BE2C (cell line): ENCODE measurements at places on chromosomes 11 and 22.

GRCh38 chr11:117794772-117795629, 2.0 kb downstream of the DSCAML1 start:
- no peak for DNase-seq

DNA sequence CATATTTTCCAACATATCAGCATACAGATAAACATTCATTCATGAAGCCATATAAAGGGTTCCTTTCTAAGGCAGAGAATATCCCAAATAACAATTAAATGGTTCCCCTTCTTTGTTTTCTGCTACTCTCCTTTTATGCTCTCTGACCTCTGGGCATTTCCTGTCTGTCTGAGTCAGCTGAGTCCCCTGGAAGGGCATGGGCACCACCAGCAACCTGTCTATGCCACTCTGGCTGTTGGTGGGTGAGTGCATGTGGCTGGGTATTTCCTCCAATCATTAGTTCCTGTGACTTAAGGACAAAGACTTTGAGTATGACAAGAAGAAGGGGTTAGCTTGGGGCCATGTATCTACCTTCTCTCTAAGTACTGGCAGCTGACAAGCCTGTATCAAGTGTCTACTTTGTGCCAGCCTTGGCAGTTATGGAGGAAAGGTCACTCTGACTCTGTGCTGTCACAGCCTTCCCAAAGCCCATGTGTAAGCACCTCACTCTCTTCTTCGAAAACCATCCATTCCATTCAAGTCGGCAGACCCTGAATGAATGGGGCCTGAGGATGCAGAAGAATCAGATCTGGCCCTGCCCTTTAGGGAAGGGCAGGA, 86.3 kb upstream of the PHOX2A start:
- no peak for DNase-seq

DNA sequence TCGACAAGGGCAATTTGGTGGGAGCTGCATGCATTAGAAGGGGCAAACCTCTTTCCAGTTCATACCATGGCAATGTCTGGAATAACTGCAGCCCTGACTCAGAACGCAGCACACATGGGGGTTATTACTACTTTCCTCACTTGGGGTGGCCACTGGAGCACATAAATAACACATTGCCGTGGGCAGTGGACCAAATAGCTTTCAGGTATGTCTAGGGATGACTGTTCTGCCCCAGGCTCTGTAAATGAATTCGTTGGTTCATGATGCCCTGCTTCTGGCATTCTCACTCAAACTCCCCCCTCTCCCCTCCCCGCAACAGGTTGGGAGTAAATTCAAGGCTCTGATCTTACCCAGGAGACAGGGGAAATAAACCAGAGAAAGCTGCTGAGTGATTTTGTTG, 238.0 kb upstream of the PLET1 start:
- no peak for DNase-seq

DNA sequence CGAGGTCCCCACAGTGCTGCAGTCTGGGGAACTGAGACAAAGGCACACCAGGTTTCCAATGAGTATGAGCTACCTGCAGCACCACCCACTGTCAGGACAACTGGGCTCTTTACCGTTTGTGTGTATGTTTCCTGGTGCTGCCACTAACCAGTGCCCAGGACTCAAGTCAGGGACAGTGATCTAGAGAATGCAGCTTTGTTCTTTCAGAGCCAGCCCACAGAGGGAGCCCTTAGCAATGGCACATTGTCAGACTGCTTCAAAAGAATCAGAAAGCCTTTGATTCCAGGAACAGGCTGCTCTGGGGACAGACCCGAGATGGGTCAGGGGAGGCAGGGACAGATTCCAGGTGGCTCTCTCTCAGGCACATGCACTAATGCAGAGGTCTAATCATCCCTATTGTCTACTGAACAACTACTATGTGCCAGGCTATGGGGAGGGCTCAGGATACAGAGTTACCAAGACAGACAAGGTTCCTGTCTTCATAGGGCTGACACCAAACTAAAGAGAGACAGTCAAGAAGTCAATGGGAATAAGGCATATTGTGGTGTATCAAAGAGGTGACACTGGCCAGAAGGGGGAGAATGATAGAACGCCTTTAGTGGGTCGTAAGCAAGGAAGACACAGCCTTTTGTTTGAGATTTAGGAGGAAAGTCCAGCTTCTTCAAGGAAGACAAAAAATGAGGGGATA, 103.7 kb downstream of the VPREB1 start:
- DNase-seq, result no peak

DNA sequence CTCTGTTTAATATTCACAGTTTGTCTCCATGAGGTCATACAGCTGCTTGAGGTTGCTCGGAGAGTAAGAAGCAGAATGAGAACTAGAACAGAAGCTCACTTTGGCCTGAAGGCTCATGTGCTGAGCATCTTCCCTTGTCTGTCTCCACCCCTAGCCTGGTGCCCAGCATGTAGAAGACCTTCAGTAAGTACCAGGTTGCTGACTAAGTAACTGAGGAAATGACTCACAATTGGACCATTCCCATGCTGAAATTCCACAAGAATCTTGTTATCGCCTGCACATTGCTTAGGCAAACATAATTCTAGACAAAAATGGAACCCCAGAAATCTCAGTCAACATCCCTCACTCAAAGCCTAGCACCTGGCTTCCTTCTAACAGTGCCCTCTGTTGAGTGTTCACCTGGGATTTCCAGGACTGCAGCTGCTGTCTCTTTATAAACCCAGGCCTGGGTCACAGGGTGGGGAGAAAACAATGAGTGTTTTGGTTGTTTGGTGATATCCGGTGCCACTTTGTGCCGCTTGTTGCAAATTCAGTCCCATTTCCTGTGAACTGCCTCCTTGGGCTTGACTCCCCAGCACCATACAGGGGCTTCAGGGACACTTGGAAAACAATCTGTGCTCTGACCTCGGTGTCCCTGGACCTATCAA, 406.8 kb downstream of the ETS1 start:
- no peak for DNase-seq

- no peak for DNase-seq
Observed at GRCh38 chr11:90601261-90601660, 378.4 kb upstream of the CHORDC1 start.

DNA sequence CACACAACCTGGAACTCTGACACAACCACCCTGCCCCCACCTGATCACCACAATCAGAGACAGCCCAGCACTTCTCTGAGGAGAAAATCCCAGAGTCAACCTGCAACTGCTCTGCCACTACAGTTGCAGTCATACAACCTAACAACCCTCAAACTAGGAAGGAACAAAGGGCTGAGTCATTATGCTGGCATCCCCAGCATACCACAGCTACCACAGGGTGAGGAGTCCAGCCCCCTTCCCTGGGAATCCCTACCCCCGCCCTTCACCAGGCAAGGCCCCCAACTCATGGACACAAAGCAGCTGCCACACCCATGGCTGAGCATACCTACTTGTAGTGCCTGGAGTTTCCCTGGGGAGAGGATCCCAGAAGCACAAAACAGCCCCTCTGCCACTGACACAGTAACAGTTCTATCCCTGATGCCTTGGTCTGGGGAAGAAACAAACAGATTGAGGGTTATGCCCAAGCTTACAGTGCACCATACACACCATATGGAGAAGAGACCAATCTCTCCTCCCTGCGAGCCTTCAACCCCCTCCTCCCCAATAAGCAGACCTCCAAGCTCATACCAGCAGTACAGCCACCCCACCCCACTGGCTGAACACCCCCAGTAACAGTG, 68.5 kb upstream of the C11orf58 start:
- DNase-seq, result no peak

- peak; percentile 14 for DNase-seq
Observed at GRCh38 chr11:64644647-64645275, 53.7 kb downstream of the SLC22A12 start.

GRCh38 chr11:59918480-59918879, 19.8 kb upstream of the OOSP1 start:
- DNase-seq, result no peak

DNA sequence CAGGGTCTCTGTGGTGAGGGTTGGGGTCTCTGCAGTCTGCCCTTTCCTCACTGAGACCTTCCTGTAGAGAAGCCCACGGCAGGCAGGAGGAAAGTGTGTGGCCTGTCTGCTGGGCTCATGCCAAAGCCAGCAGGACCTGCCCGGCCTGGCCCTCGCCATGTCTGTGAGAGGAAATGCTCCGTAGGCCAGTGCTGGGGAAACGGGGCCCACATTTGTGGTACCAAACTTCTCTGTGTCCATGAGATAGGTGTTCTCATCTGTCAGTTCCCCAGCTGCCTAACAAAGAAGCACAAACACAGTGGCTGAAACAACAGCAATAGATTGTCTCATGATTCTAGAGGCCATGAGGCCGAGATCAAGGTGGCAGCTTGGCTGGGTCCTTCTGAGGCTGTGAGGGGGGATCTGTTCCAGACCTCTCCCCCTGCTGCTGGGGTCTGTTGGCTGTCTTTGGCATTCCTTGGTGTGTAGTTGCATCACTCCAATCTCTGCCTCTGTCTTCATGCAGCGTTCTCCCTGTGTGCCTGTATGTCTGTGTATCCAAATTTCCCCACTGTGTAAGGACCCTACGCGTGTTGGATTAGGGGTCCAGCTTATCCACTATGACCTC, 772.5 kb downstream of the TBC1D22A start:
- no peak for DNase-seq

GRCh38 chr22:49871482-49871881, 17.8 kb downstream of the ZBED4 start:
- DNase-seq, result no peak

DNA sequence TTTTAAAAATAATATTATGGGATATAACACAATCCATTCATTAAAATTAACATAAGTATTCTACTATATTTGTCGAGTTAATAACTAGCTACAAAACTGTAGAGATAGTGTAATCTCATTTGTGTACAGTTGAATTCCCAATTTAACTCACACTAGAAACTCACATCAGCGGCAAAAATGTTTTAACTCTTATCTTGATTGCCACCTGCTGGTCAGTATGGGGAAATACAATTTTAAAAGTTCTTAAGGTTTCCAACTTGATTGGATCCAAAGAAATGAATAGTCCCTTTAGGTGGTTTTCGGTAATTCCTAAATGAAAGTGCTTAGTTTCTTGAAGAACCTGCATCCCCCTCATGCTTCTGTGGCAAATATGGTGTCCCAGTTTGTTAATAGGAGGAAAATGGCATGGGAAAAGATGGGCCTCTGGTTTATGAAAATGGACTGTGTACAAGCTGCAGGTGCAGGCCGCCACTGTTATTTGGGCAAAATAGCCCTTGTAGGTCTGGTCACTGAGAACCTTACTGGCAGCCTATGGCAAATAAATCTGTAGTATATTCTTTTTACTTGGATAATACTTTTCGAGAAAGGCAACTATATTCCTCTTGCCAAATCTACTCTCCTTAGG, 33.7 kb upstream of the SLC17A6 start:
- DNase-seq, result no peak

- no peak for DNase-seq
Observed at GRCh38 chr11:47071791-47072261, 104.9 kb downstream of the ARFGAP2 start.

GRCh38 chr22:29394931-29395581, 6.7 kb upstream of the AP1B1 start:
- peak; percentile 80 for DNase-seq
